NAMALWA (cell line): ENCODE measurements at places on chromosomes 12 and 14.
A peak's percentile ranks its signal among the peaks of the same experiment; 100 is the strongest.

DNA sequence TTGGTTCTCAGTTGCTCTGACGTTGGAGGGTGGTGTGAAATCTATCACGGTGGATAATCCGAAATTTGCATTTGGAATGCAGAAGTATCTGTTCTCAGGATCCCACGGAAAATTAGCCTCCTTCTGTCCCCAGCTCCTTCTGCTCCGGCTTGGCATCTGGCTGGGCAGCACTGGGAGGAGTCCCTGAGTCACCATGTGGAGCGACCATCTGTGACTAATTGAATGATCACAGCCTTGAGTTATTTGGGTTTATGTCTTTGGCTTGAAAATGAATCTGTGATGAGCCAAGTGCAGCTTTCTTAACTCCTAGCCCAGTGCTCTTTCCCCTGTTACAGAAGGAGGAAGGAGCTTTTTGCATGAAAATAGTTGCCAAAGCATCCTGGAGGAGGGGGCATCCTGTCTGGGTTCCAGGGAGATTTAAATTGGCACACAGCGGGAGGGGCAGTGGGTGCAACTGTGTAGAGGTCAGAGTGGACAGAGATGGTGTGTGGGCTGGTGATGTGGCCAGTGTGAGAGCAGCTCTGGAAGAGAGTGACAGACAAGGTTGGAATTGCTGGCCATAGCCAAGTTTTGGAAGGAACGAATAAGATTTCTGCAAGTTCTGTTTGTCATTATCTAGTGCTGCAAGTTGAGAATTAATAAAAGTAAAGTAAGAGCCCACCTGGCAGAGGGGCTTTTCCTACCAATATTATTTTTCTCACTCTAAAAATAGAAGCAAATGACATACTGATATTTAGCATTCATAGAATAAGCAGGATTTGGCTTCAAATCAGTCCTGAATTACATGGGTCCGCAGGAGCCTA is 74.4 kb downstream of the SLC24A4 start:
- DNase-seq: no peak

GRCh38 chr12:47318963-47319362 is 239.2 kb upstream of the AMIGO2 start:
- no peak for DNase-seq

DNA sequence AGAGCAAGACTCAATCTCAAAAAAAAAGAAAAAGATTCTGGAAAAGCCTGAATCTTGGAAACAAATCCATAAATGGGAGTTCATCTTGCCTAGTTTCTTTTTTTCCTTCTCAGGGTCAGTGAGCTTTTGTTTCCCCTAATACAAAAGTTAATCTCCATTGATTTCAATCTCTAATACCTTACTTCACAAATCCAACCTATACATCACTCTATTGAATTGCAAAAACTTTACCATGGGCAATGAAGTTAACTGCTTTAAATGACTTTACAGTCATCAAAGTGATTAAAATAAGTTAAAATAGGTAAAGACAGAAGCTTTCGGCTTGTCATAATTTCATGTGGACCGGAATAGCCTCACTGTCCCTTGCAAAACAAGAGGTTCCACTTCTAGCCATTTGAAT is 1012.7 kb upstream of the SEL1L start:
- no peak for DNase-seq

DNA sequence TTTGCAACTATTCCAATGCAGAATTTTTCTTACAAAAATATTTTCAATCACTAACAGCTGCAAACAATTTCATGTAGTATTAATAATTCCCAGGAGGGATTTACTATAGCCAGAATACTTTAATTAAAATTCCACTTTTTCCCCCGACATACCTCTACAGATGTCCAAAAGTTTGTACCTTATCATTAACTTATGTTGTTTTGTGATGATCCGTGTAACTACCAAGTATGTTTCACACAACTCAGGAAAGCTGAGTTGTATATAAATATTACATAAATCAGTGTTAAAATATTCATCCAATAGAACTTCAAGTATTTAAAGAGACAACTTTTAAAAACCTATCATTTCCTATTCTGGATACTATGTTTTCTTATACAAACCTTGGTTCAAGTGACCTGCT is 2.4 kb downstream of the EPS8 start:
- DNase-seq: no peak

DNA sequence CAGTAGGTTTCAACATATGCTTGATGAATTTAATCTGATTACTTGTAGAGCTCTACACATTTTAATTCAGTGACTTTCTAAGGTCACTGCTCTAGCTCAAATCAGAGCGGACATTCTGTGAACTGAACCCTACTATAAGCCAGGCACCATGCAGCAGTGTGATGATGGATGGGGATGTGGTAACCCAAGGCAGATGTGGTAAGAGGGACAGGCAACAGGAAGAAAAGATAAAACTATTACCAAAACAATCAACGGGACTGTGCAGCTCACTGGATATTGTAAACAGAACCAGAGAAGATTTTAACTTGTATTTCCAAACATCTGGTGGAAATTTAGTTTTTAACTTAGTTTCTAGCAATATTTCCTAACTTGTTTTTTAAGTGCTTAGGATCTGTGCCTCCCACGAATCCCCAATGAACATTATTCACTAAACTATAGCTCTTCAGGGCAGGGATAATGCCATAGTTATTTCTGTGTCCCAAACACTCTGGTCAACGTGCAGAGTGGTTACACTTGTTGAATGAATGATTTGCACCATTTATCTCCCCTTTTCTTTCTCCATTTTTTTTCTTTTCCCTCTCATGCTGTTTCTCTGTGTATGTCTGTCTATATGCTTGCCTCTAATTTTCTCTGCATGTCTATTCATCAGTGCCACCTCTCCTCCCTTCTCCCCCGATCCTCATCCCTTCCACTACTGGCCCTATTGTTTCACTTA is 3.0 kb downstream of the ERO1A start:
- no peak for DNase-seq

DNA sequence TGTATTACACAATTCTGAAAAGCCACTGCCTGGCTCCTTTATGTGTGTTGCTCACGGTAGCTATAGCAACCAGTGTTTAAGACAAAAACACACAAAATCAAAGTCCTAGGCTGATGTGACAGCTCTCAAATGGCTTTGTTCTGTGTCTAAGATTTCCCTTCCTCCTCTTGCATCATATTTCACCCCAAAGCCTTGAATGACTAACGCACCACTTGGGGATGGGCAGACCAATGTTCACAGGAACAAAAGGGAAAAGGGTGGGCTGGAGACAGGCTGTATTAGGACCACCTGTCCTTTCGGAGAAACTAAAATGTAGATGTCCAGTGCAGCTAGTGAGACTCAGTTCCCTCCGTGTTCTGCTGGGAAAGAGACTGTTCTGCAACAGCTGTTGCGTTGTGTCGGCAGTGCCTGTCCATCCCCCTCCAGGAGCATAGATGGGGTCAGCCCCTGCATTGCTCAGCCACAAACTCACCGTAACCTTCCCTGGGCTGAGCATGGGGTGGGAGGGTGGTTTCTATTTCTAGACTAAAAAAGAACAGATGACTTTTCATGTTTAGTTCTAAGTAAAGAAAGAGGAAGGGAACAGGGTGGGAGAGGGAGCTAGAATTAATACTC is 26.8 kb upstream of the DAAM1 start:
- DNase-seq: no peak

DNA sequence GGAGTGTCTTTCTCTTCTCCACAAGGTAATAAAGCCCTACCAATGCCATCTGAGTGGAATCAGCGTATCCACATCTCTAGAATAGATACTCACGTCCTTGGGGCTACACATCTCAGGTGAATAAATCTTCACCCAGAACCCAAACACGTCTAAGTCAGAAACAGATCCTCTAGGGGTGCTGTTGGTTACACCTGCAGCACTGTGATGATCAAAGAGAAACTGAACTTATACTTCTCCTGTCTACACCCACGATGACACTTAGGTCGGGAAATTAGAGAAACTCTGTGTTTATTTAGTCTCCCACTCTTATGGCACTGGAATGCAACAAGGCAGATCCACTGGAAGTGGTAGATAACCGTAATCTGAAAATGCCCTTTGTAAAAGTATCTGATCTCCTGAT is 46.2 kb downstream of the WIF1 start:
- DNase-seq: peak; percentile 25

DNA sequence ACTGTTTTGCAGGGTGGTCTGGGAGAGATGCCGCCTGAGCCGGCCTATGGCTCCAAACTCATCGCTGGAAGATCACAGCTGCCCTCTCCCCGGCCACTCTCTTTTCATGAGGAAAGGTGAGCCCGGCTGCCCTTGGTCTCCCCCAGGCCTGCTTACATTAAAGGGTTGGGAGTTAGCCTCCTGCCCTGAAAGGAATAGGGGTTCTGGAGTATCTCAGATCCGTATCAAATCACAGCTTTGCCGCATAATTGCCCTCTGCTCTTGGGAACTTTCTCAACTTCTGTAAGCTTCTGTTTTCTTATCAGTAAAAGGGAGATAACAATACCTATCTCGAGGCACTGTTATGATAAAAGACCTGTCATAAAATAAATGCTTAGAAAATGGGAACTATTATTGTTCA is 17.6 kb downstream of the PHLDA1 start:
- DNase-seq: no peak

GRCh38 chr12:71731439-71732356 is 23.0 kb upstream of the RAB21 start:
- peak; percentile 67 for DNase-seq

DNA sequence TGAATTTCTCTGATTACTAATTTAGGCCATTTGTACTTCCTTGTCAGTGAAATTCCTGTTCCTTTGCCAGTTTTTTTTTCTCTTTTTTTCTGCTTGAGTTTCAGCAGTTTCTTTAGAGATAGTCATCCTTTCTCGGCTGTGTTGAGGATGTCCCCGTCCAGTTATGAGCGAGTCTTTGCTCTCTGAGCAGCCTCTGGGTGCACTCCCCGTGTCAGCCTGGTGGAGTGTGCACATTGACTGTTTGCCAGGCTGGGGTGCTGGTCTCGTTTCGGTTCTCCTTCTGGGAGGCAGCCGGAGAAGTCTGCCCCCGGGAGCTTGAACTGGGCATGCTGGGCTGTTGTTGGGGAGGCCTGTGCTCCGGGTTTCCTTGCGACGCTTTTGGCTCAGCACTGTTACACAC is 3.0 kb downstream of the PACS2 start:
- DNase-seq: no peak

- DNase-seq: no peak
Measured at GRCh38 chr12:45426294-45426693, 210.4 kb downstream of the ANO6 start.

GRCh38 chr14:99595034-99595433 is 9.0 kb downstream of the CCDC85C start:
- DNase-seq: no peak

DNA sequence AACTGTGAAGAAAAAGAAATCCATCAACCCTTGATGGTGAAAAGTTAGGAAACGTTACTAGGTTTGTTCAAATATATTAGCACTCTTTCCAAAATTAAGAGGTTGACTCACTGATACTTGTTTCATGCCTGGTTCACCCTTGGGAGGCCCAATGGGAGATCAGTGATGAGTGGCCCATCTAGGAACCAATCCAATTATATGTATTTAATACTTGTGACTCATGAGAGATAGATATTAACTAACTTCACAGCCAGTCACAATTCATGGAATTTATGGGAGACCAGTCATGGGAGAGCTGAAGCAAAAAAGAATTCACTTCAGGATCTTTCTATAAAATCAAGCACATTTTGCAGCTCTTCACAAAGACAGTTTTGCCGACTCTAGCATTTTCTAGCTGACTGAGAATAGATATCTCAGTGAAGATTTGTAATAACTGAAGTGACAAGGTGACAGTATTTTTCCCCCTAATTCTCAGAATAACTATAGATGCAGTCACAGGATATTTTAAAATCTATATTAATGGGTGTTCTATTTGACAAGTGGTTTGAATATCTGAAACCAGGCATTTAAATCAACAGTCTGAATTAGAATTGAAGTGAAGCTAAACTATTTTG is 230.2 kb downstream of the EPS8 start:
- no peak for DNase-seq
